ENCODE measurements at places on chromosomes 4 and X. TPM values are rescaled to one million over a fixed set of nuclear protein-coding genes. Genes with fewer than 3 reads are reported as not detected.

- peaks cover 6% of the 10 kb centered on the region for H3K4me1 ChIP-seq
- H3K27ac ChIP-seq: no peak overlapping the region
- DNase-seq: no peak
- H3K36me3 ChIP-seq: no peaks in the 10 kb centered on the region
Measured at GRCh38 chrX:74340051-74340450, 36.1 kb downstream of the ZCCHC13 start.

The PRDM5 gene
- total RNA-seq: not detected

- peaks cover 8% of the 10 kb centered on the region for H3K4me1 ChIP-seq
- H3K4me3 ChIP-seq: peak overlapping the region; percentile 37
- peak; percentile 93 for DNase-seq
- H3K27ac ChIP-seq: no peak overlapping the region
Measured at GRCh38 chrX:72018277-72019112, 107.8 kb downstream of the NHSL2 start.

The HOPX gene
- 88.5 TPM for total RNA-seq

The TIMM17B gene
- total RNA-seq: 72.0 TPM

- no peak overlapping the region for H3K4me3 ChIP-seq
- no peaks in the 10 kb centered on the region for H3K27me3 ChIP-seq
- H3K27ac ChIP-seq: no peak overlapping the region
Measured at GRCh38 chr4:106953036-106953705, 82.9 kb downstream of the DKK2 start.

The NUDT11 gene
- total RNA-seq: 3.6 TPM

GRCh38 chr4:3634894-3635820 lies 102.9 kb upstream of the LRPAP1 start:
- H3K36me3 ChIP-seq: no peaks in the 10 kb centered on the region
- no peaks in the 10 kb centered on the region for H3K27me3 ChIP-seq
- H3K27ac ChIP-seq: no peak overlapping the region
- no peak for DNase-seq
- no peaks in the 10 kb centered on the region for H3K4me1 ChIP-seq
- no peak overlapping the region for H3K4me3 ChIP-seq

DNA sequence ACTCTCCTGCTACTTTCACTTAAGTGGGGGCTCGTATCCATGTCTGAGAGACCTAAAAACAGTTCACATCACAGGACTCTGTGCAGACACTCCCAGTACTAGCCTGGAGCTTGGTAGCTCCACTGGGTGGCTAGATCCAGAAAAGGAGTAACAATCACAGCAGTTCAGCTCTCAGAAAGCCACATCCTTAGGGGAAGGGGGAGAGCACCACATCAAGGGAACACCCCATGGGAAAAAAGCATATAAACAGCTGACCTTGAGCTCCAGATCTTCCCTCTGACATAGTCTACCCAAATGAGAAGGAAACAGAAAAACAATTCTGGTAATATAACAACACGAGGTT lies 175.8 kb downstream of the FAM13A start:
- peaks cover 5% of the 10 kb centered on the region for H3K4me1 ChIP-seq
- H3K27ac ChIP-seq: no peak overlapping the region
- H3K27me3 ChIP-seq: peaks cover 21% of the 10 kb centered on the region
- no peaks in the 10 kb centered on the region for H3K36me3 ChIP-seq

GRCh38 chr4:7186516-7187167 lies 5.7 kb upstream of the SORCS2 start:
- peaks cover 22% of the 10 kb centered on the region for H3K27me3 ChIP-seq
- no peaks in the 10 kb centered on the region for H3K36me3 ChIP-seq
- DNase-seq: no peak
- H3K27ac ChIP-seq: no peak overlapping the region
- H3K4me3 ChIP-seq: no peak overlapping the region
- peaks cover 10% of the 10 kb centered on the region for H3K4me1 ChIP-seq

- H3K4me3 ChIP-seq: no peak overlapping the region
- H3K36me3 ChIP-seq: no peaks in the 10 kb centered on the region
- H3K4me1 ChIP-seq: peaks cover 3% of the 10 kb centered on the region
- DNase-seq: no peak
- H3K27ac ChIP-seq: no peak overlapping the region
Measured at GRCh38 chrX:57587062-57587461, 4.7 kb upstream of the ZXDB start.

- H3K4me1 ChIP-seq: peaks cover 40% of the 10 kb centered on the region
- H3K36me3 ChIP-seq: peaks cover 20% of the 10 kb centered on the region
- H3K4me3 ChIP-seq: no peak overlapping the region
- no peak for DNase-seq
Measured at GRCh38 chr4:98567611-98568010, 90.8 kb downstream of the TSPAN5 start.

- H3K4me3 ChIP-seq: peak overlapping the region; percentile 84
- peaks cover 12% of the 10 kb centered on the region for H3K36me3 ChIP-seq
- DNase-seq: no peak
- no peak overlapping the region for H3K27ac ChIP-seq
Measured at GRCh38 chrX:154413142-154413541, 1.8 kb downstream of the TAFAZZIN start.

DNA sequence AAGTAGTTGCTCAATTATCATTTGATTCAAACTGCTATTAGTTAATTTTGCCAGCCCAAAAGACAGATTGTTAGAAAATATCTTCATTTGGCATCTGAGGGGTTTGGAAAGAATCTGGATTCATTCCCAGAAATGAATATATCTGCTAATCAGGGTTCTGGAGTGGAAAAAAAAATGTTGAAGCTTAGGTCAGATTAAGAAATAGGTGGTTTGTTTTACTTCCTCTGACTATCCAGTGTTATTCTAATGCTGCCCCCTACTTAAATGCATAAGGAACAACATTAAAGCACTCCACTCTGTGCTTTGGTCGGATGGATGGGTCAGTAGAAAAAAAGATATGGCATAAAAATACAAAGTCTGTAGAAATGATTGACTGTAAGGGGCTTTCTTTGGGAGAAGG lies 89.0 kb downstream of the LUZP4 start:
- no peaks in the 10 kb centered on the region for H3K36me3 ChIP-seq
- no peaks in the 10 kb centered on the region for H3K27me3 ChIP-seq
- DNase-seq: no peak

The APELA gene
- total RNA-seq: not detected

DNA sequence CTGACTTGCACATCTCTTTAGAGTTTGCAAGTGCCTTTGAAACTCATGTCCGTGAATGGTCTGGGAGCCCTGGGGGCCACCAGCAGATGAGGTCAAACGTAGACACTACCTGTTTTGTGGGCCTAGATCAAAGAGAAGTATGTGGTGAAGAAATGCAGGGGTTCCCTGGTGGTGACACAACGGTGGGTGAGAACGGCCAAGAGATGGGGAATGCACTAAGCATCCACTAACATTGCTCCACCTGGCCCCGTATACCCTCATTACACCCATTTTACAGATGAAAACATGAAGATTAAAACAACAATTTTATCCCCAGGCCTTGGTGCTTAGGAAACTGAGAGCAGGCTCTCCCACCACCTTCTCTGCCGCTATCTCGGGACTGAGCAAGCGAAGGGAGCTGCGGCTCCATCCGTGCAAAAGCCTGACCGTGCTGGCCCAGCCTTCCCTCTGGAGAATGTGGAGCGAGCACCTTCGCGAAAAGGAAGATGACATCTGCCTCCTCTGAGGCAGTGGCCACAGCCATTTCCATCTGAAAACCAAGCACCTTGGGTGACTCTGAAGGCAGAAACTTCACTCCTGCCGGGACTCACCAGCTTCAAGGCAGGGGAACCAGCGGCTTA lies 91.9 kb downstream of the EVC2 start:
- H3K4me1 ChIP-seq: no peaks in the 10 kb centered on the region
- H3K36me3 ChIP-seq: no peaks in the 10 kb centered on the region
- H3K27ac ChIP-seq: no peak overlapping the region

DNA sequence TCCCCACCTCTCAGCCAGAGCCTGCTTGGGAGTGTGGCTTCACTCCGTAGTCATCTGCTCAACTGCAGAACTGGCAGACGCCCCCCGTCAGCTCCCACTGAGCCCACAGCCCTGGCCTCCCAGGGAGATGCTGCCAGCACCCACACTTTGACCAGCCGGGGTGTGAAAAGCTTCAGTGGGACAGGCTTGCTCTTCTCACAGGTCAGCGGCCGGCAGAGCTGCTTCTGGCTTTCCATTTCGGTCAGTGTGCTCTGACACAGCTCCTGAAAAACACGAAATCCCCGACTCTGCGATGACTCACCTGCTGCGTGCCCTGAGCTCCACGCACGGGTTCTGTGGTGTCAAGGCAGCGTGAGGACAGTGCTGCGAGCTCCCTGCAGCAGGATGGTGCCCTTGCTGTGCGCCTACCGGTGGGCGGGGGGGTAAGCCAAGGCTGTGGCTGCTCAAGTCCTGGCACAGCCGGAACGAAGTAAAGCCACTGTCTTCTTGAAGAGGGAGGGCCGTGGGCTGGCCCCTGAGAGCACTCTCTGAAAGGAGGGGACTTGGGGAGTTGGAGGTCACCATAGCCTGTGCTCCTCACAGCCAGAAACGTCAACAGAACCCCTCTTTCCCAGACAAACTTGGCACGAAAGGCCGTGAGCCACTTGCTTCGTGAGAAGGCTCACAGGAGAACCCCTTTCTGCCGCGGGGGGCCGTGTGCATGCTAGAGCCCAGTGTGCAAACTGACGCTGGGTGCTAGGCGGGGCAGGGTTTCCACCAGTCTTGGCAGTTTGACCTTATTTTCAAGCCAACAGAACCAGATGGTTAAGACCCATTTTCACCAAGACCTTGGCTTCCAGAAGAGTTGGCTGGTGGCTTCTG lies 23.6 kb downstream of the NOP14 start:
- peak overlapping the region; percentile 79 for H3K27ac ChIP-seq
- DNase-seq: no peak
- H3K4me3 ChIP-seq: peak overlapping the region; percentile 29
- peaks cover 40% of the 10 kb centered on the region for H3K4me1 ChIP-seq
- peaks cover 76% of the 10 kb centered on the region for H3K36me3 ChIP-seq

The OPRPN gene
- not detected for total RNA-seq

The CENPVL3 gene
- not detected for total RNA-seq

DNA sequence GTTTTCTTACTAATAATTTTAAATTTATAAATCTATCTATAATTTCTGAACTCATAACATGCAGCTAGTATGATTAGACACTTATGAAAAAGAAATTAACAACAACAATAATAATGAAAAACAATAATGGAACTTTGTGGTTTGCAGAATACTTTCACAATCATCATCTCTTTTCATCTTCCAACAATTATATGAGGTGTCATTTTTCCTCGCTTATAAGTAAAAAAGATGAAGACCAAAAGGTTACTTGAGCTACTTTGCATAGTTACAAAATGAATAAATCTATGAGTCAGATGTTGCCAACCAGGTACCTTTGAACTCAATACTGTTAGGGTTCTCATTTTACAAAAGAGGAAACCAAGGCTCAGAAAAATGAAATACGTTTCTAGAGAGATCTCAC lies 98.5 kb upstream of the ELOVL6 start:
- no peak for DNase-seq
- no peaks in the 10 kb centered on the region for H3K36me3 ChIP-seq
- H3K4me1 ChIP-seq: peaks cover 9% of the 10 kb centered on the region
- no peak overlapping the region for H3K4me3 ChIP-seq
- H3K27ac ChIP-seq: no peak overlapping the region

The TMPRSS11E gene
- total RNA-seq: not detected

DNA sequence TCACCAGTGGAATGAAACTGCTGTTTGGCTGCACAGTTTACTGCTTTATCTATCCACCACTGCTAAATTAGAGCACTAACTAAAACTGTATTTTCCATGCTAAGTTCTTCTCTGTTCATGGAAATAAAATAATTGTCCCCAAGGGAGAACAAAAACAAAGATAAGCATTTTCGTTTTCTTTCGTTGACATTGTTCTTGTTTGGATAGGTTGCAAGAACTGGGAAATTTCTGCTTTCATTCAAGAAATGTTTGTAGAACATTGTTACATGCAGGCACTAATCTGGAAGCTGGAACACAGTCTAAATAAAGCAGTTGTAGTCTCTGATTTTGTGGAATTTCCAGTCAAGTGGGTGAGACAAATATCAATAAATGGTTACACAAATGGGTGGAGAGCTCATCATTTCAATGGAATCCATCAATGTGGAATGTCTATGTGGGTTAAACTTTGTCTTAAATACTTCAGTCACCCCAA lies 5.8 kb upstream of the CXCL8 start:
- no peaks in the 10 kb centered on the region for H3K27me3 ChIP-seq
- no peak for DNase-seq
- peaks cover 11% of the 10 kb centered on the region for H3K4me1 ChIP-seq
- no peaks in the 10 kb centered on the region for H3K36me3 ChIP-seq

- DNase-seq: no peak
- H3K4me1 ChIP-seq: no peaks in the 10 kb centered on the region
- no peak overlapping the region for H3K4me3 ChIP-seq
Measured at GRCh38 chr4:100060765-100061416, 110.8 kb upstream of the H2AZ1 start.

The ETDA gene
- total RNA-seq: not detected

The GYG2 gene
- not detected for total RNA-seq

DNA sequence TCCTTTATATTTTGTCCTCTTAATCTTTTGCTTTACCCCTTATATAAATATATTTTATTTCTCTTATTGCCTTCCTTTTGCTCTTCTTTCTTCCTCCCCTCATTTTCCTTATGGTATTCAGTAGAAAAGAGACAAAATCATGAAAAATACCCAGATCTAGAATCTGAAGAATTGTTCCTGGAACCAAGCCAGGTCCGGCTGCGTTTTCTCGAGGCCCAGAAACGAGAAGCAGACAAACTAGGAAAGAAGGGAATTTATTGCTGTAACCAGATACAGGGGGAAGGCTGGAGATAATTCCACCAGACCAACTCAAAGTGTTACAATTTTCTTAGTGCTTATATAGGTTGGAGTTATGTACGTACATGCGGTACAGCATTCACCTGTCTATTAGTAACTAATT lies 328.7 kb downstream of the GABRG1 start:
- no peaks in the 10 kb centered on the region for H3K36me3 ChIP-seq
- no peak for DNase-seq
- H3K27ac ChIP-seq: no peak overlapping the region
- no peaks in the 10 kb centered on the region for H3K4me1 ChIP-seq
- H3K27me3 ChIP-seq: no peaks in the 10 kb centered on the region
- H3K4me3 ChIP-seq: no peak overlapping the region

The BEX5 gene
- 0.71 TPM for total RNA-seq

DNA sequence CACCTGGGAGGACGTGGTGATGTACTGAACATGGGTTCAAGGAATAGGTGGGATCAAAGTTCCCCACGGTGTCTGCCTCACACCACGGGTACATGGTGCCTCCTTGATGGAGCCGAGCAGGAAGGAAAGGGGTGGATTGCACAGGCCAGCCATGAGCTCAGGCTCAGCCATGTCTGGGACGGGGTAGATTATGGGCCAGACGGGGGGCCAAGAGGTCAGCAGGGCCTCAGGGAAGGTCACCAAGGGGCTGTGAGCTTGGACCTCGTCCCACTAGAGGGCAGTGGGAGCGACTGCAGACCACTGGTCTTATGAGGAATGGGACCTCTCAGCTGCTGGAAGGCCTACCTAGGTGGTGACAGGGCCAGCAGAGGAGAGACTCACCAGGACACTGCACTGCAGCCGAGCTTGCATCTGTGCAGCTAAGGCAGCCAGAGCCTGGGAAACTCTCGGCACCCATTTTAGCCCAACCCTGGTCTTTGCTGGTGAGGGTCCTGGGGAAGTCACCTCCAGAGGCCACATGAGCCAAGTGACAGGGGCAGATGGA lies 38.4 kb downstream of the JAKMIP1 start:
- peaks cover 26% of the 10 kb centered on the region for H3K36me3 ChIP-seq
- H3K27me3 ChIP-seq: no peaks in the 10 kb centered on the region
- no peak for DNase-seq
- H3K27ac ChIP-seq: no peak overlapping the region
- peaks cover 3% of the 10 kb centered on the region for H3K4me1 ChIP-seq

The SPANXN5 gene
- not detected for total RNA-seq

The PROM1 gene
- not detected for total RNA-seq

Data from activated CD4-positive, alpha-beta T cell treated with anti-CD3 and anti-CD28 coated beads, Interleukin-2, amount 10 ng/mL, durations not matched to agents 24 days and 14 days (primary cell).